NCI-H1105 (cell line): ENCODE measurements at places on chromosomes 7 and 10.
A peak's percentile ranks its signal among the peaks of the same experiment; 100 is the strongest.

DNA sequence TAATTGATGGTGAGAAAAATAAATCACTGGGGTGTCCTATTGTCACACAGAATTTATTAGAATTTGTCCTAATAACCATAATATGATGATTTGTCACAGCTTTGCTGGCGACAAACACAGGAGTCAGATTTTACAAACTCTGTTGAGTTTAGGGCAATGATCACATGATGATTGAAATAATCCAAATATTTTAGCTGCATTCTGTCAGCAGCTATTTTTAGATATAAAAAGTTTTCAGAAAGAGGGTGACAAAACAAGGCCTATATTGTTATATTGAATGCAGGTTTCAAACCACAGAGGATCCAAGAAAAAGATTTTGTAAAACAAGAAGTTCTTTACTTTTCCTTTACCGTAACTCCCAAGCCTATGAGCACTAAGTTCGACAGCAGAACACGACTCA lies 178.8 kb downstream of the ADAM12 start:
- no peak for DNase-seq

- no peak for DNase-seq
Measured at GRCh38 chr7:88522771-88523293, 216.1 kb upstream of the STEAP4 start.

DNA sequence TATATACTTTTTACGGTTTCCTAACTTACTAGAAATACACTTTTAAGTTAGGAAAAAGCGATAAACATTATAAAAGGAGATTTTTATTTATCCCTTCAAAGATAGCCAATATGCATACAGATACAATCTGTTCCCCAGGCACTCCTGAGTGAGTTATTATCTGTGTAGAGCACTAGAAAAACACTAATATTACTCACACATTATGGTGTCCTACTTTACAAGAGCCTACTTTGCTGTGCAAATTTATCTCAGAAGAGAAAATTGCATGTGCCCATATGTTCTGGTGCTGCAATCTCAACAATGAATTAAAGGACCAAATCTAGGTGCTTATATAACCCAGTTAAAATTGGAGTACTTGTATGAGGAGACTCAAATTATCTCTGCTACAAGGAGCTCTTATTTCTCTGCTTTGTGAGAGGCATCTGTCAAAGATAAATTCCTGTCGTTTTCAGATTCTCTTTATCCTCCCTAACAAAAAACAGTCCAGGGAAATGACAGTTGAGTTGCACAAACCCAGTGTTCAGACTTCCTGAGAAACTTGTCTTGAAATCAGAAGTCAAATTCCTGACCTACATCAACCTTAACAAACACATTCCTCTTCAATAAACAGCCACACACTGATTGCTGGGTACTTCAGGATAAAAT lies 28.9 kb downstream of the CPA1 start:
- no peak for DNase-seq

DNA sequence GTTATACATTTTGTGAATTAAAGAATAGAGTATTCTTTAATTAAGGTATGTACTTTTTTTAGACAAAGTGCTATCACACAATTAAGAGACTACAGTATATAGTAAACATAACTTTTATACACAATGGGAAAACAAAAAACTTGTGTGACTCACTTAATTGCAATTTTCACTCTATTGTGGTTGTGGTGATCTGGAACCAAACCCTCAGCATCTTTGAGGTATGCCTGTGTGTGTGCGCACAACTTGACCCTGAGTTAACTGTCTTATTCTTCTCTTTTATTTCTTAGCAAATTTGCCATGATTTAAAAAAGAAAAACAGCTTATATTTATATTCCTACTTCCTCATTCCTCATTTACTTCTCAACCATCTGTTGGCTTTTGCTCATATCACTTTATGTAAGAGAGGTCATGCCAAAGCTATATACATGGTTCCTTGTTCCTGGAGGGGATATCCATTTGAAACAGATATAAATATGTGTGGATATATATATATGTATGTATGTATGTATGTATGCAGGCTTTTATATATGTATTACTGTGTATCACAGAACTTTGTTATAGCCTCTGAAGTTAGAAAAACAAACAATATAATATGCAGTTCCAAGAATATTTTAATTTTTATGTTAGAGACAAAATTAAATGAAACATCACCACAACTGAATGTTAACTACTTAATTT lies 259.5 kb upstream of the HGF start:
- DNase-seq, result no peak

- no peak for DNase-seq
Measured at GRCh38 chr7:128059143-128059988, 28.1 kb upstream of the LRRC4 start.

GRCh38 chr10:60968504-60968903 lies 24.5 kb upstream of the RHOBTB1 start:
- no peak for DNase-seq

GRCh38 chr10:47008769-47009168 lies 97.5 kb downstream of the PTPN20 start:
- DNase-seq, result no peak

- DNase-seq, result no peak
Measured at GRCh38 chr10:89278034-89278535, 23.8 kb upstream of the IFIT2 start.

DNA sequence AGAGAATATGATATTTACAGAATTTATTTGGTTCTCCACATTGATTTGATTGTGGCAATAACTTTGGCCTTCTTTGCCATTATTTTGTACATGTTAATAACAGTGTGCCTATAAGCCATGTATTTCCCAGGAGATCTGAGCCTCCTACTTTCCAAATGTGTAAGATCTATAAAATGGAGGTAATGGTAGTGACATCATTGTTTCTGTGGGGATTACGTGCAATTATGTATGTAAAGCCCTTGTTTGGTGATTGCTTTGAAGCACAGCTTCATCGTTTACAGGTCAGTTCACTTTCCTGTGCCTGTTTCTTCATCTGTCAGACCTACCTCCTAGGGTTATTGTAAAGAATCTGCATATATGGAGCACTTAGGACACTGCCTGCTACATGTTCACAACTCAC lies 17.3 kb downstream of the YAE1 start:
- no peak for DNase-seq

GRCh38 chr7:46576950-46577349 lies 655.9 kb upstream of the IGFBP3 start:
- DNase-seq, result no peak

DNA sequence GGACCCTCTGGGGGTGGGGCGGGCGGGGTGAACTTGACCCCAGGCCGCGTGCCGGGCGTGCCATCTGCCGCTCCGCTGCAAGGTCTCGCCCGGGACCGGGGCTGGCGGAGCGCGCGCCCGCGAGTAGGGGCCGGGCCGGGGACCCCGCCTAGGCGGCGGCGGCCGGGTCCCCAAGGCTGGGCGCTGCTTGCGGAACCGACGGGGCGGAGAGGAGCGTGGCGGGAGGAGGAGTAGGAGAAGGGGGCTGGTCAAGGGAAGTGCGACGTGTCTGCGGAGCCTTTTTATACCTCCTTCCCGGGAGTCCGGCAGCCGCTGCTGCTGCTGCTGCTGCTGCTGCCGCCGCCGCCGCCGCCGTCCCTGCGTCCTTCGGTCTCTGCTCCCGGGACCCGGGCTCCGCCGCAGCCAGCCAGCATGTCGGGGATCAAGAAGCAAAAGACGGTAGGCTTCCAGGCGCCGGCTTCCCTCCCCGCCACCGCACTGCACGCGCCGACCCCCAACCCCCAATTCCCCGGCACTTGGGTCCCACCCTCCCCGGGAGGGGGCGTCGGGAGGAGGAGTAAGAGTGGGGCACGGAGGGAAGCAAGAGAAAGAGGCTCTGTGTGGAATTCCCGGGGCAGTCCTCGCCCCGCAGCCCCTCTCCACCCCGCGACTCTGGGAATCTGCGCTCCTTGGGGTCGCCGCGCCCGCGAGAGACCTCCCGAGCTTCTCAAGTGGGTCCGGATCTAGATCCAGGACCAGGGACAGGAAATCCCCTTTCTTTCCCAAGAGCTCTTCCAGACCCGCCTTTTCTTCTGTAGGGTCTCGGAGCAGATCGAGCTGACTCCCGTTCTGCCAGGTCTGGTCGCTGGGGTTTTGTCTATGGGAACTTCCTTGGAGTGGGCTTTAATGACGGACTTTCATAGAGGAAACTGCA lies at the start of gene PAPSS2:
Gene PAPSS2 (plus strand): TSS at position 308 of the 913 bp plus-strand sequence. CDS start 104 bp downstream, at position 412.
- DNase-seq, result no peak

- DNase-seq, result peak; percentile 19
Measured at GRCh38 chr7:103524042-103524907, 78.3 kb upstream of the SLC26A5 start.

- DNase-seq, result no peak
Measured at GRCh38 chr7:44561962-44562621, 11.6 kb downstream of the DDX56 start.

- no peak for DNase-seq
Measured at GRCh38 chr7:139798892-139799291, 21.1 kb upstream of the HIPK2 start.

GRCh38 chr7:87317691-87318245 lies 27.7 kb upstream of the CROT start:
- DNase-seq, result no peak

DNA sequence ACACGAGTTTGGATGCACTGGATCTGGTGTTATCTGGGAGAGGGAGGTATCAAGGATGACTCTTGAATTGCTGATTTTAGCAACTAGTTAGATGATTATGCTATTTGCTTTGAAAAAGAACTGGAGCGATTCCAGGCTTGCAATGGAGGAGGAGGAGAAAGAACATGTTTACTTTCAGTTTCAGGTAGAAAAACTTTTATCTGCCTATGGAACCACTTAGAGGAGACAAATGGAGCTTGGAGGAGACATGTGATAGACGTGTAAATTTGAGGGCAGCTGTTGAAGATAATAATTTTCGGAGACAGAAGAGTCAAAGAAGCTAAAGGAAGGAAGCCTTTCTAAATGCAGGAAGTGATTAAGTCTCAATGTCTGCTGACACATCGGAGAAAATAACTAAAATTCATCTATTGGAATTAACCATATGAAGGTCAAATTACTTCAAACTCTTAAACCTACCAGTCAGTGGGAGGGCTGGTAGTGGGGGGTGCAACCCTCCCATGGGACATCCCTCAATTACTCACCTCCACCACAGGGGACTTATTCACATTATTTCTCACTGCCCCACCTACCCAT lies 56.4 kb upstream of the GNAI1 start:
- peak; percentile 35 for DNase-seq

GRCh38 chr7:144454256-144455039 lies 51.0 kb upstream of the NOBOX start:
- no peak for DNase-seq

- DNase-seq, result no peak
Measured at GRCh38 chr10:89693176-89693575, 8.2 kb upstream of the KIF20B start.

DNA sequence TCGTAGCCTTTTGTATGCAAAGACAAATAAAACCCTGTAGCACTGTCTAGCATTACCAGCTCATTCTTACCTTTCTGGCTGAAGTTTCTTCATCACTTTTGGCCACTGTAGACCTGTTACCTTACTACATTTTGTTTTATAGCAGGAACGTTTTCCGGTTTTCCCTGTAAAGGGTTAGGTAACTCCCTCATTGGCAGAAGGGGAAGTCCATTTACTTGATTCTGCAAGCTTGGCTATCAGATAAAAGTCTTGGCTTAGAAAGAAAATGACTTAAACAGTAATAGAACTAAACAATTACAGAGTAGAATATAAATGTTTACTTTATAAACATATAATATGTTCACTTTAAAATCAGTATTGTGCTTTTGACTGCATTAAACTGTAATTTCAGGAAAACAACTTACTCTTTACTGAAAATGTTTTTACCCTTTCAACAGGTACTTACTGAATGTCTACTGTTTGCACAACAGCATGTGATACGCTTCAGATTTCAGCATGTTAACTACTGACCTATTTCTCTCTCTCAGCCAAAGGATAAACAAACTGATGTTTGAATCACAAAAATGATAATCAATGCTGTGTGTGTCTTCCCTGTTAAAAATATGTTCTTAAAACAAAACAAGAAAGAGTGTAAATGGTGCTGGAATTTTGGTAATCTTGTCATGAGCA lies 67.1 kb downstream of the OTUD1 start:
- DNase-seq, result no peak

GRCh38 chr10:48533540-48533939 lies 71.3 kb downstream of the ARHGAP22 start:
- no peak for DNase-seq

DNA sequence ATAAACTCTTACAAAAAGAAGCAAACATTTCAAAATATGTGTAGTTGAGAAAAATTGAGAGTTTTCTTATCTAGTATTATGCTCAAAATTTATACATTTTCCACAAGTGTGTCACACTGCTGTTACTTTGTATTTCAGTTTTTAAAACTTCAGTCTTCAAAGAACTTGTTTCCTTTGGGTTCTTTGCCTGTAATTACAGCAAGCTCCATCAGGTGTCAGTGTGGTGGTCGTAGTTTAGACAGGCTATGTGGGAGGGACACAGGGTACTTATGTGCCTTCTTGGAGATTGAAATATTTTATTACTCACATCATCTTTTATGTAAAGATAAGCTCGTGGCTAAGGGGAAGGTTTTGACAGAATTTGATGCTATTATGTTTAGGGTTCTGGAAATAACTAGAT lies 360.5 kb downstream of the FGFR2 start:
- no peak for DNase-seq

DNA sequence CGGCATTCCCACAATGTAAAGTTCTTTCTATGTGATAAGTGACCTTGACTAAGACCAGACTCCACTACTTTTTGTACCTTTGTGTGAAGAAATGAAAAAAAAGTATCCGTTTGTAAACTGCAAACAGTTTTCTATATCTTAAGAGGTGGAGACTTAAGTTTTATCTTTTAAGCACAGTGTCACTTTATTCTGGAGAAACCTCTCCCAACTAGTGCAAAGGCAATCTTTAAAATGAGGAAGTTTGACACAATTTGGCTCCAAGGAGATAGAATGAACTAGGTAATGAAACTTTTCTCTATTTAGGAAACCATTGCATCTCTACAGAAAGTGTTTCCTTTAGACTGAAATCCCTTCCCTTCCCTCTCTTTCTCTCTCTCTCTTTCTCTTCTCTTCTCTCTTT lies 122.9 kb downstream of the SAMD9 start:
- no peak for DNase-seq

- DNase-seq, result no peak
Measured at GRCh38 chr7:133563251-133563650, 310.4 kb downstream of the EXOC4 start.

GRCh38 chr7:139431010-139431409 lies 52.5 kb downstream of the KLRG2 start:
- no peak for DNase-seq

DNA sequence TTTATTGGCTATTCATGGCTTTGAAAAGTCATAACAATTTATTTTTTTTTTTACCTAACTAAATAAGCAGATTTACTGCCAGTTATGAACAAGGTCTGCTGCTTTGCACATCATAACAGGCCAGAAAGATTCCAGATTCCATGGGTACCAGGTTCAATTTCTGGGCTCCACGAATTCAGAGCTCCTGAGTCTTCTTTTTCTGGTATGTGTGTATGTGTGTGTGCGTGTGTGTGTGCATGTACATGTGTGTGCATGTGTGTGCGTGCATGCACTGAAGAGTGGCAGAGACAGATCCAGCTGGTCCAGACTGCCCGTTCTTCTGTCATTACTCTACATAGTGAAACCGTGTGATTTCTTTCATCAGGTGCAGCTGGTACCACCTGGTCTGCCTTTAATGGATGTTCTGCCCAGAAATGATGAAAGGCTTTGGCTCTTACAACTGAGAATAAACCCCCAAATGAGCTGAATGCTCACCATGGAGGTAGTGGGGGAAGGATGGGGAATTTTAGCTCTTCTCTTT lies 14.6 kb upstream of the PRTFDC1 start:
- DNase-seq, result no peak

- DNase-seq, result peak; percentile 33
Measured at GRCh38 chr10:96017191-96017687, 26.1 kb upstream of the CCNJ start.

- DNase-seq, result no peak
Measured at GRCh38 chr10:9275861-9276260, 1221.4 kb downstream of the GATA3 start.
